ENCODE measurements at places on chromosomes 6 and 20.

DNA sequence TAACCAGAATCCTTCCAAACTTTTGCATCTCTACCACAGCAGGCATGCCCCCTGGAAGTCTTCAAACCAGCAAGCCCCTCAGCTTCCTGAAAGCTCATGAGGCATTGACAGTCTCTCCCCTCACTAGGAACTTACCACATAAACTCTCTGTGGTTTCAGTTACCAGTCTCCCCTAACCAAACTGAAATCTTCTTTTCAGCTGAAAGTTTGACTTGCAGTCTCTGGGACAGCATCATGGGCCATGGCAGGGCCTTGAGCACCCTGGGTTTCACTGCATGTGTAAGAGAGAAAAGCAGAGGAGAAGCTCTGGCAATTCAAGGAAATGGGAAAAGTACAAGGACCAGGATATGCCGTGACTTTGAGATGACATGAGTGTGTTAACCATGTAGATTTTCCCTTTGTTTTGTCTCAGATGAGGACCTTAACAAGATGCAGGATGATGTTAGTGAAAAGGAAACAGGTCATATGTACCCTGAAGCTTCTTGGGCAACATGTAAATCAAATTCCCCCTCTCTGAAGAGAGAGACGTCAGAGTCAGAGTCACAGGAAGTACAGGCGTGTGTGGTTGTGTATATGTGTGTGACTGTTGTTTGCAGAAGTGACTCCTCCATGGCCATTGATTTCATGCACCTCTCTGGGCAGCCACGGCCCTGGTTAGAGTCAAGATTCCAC is 106.3 kb downstream of the TNFRSF21 start:
- no peak for DNase-seq

GRCh38 chr6:169208011-169208410 is 45.6 kb downstream of the THBS2 start:
- DNase-seq: no peak

DNA sequence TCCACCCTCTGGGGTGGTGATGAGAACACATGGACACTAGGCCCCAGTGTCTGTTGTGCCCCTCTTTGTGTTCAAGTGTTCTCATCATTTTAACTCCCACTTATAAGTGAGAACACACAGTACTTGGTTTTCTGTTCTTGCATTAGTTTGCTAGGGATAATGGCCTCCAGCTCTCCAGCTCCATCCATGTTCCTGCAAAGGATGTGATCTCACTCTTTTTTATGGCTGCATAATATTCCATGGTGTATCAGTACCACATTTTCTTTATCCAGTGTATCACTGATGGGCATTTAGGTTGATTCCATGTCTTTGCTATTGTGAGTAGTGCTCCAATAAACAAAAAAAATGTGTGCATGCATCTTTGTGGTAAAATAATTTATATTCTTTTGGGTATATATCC is 67.4 kb downstream of the RWDD2A start:
- no peak for DNase-seq

GRCh38 chr6:126949786-126950185 is 168.7 kb upstream of the RSPO3 start:
- DNase-seq: no peak

DNA sequence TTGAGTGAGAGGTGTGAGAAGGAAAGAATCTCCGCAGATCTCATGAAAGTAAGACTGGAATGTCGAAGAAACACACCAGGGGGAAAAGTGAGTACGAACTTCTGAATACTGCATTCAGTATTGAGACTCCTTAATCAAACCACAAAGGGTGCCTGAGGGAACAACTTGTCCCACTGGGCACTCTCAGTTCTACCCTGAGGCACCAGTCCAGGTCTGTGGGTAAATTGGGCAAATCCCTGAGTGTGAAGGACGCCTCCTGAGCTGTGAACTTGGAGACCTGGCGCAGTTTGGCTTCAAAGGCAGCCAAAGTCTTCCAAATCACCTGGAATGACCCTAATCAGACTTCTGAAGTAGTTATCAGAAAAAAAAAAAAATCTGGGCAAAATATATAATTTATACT is 329.7 kb downstream of the BTBD9 start:
- DNase-seq: no peak

- no peak for DNase-seq
Observed at GRCh38 chr6:47306887-47307286, 2.8 kb downstream of the TNFRSF21 start.

DNA sequence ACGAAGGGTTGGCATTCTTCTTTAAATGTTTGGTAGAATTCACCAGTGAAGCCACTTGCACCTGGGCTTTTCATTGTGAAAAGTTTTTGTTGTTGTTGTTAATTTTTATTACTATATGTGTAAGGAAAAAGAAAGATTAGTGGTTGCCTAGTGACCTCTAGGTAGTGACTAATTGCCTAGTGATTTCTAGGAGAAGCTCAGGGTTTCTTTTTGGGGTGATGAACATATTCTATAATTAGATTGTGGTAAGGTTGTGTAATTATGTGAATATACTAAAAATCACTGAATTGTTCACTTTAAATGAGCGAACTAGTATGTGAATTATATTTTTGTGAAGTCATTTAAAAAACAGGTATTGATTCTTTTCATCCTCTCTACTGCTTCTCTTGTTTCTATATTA is 123.8 kb upstream of the TMEM170B start:
- no peak for DNase-seq

GRCh38 chr20:11849976-11850670 is 67.6 kb upstream of the BTBD3 start:
- no peak for DNase-seq

DNA sequence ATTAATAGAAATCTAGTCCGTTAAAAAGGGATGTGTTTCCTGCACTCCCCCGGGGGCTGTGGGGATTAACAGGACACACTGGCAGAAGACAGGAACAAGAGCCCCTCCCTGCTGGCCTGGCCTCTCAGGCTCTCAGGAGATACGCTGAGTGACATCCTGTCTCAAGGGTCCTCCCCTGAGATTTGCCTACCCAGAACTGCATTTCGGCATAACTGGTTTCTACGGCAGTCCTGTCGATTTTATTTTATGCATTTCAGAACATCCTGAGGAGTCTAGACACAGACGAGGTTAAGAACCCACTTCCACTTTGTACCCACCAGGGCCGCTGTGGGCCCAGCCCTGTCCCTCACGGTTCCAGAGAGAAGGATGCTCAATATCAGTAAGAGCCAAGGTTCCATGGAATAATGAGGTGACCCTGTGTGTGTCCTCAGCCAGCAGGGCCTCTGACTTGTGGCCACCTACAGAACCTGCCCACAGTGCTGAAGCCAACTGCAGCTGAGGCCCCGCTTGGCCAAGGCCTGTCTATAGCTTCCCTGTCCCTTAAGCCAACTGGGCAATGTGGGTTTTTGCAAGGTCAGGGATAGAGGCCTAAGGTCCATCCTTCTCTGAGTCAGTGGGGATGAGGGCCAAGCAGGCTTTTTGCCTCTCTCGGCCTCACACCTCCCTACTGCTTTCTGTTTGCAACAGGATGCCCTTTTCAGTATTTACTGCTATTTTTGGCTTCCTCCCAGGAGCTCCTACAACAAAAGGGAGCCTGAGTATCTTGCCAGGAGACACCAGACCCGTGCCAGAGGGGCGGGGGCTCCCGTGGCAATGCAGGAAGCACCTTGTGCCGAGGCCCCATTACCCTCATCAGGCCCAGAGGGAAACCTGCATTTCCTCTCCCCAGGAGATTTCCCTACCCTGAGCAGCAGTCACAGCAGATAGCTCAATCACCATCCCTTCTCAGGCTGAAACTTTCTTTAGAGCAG is 14.7 kb downstream of the UQCC2 start:
- no peak for DNase-seq

- DNase-seq: no peak
Observed at GRCh38 chr6:7673063-7673536, 52.8 kb upstream of the BMP6 start.

DNA sequence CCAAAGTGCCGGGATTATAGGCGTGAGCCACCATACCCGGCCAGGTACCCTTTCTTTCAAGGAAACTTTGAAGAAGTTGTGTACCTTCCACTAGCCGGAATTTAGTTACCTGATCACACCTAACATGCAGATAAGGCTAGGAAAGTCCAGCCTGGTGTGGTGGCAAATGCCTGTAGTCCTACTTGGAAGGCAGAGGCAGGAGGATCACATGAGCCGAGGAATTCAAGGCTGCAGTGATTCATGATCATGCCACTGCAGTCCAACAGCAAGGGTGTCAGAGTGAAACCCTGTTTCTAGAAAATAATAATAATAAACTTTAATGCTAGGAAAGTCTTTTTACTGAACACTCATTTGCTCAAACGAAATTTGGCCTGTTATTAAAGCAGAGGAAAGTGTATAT is 21.0 kb downstream of the NFYA start:
- no peak for DNase-seq
